ENCODE measurements at places on chromosomes 2 and 18.

GRCh38 chr2:146873646-146874259 lies 971.1 kb upstream of the ACVR2A start:
- DNase-seq, result no peak

DNA sequence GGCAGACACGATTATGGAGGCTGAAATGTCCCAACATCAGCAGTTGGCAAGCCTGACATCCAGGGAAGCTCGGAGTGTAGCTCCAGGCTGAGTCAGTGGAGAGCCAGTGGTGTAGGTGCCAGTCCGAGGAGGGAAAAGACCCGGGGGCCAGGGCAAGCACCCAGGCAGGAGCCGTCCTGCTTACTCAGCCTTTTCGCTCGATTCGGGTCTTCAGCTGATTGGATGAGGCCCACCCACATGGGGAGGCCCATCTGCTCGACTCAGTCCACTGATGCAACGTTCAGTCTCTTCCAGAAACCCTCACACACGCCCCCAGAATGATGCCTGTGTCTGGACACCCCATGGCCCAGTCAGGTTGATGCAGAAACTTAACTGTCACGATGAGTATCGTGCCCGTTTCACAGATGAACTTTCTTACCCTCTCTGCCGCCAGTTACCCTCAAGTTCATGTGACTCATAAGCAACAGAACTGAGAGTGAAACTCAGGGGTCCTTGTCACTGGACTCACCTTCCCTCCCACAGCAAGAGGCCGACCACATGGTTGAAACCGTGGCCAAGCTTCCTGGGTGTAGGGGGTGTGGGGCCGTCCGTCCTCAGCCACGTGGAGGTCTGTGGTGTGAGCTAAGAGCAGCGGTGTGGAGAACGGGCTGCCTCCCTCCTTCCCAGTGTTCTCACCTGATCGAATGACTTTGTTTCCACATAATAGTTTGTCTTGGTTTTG lies 197.4 kb upstream of the HDAC4 start:
- DNase-seq, result no peak

DNA sequence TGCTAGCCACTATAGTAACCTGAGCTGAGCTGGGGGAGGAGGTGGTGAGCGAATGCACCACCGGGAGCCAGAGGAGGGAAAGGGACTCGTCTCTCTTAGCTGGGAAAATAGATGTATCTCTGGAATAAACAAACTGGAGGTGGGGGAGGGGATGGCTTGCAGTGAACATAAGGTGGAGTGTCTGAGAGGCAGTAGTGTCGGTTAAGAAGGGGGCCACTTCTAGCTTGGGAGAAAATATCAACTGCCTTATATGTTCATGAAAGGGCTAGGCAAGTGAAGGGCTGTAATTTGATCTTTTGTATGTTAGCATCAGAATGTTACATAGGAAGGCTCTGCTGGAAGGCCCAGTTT lies 2.2 kb downstream of the SETBP1 start:
- no peak for DNase-seq

DNA sequence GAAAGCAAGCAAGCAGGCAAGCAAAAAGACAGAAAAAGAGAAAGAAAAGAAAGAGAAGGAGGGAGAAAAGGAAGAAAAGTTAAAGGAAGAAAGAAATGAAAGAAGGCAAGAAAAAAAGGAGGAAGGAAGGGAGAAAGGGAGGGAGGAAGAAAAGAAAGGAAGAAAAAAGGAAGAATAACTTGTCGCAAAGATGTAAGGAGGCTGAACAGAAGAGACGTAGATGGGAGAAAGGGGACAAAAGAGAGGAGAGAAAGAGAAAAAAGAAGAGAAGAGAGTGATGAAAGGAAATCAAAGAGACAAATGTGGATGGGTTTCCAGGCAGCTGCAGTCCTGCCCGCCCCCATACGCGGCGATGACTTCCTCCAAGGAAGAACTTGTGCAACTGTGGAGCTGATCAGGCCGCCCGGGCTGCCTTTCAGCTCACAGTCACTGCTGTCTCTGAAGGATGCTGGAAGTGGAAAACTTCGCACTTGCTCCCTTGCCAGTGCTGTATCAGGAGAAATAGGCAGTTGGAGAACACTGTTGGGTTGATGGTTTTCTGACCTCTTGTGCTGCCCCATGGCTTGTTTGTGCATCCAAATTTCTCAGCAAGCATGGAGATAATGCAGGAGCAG lies 52.9 kb downstream of the TRIB2 start:
- no peak for DNase-seq

DNA sequence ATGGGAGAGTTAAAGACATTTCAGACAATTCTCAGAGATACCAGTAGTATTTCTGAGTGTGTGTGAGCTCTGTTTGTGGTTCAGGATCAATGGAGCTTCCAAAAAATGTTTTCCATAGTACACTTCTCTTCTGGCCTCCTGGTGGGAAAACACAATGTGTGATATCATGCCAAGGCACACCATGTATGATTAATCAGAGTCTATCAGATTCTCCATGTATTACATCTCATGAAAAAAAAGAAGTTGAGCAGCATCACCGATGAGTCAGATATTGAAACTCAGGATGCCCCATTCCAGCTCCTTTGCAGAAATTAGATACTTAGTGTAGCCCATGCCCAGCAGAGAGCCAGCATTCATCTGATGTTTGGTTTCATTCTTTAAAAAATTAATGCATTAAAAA lies 620.3 kb upstream of the POU3F3 start:
- DNase-seq, result peak; percentile 16

- DNase-seq, result no peak
These were observed 42.0 kb downstream of the FMNL2 start for GRCh38 chr2:152376968-152377367.

- no peak for DNase-seq
These were observed 32.1 kb upstream of the INSIG2 start for GRCh38 chr2:118056165-118056534.

- DNase-seq, result no peak
These were observed 11.1 kb upstream of the VPS4B start for GRCh38 chr18:63433334-63433866.

- DNase-seq, result no peak
These were observed 19.1 kb downstream of the SULT1C4 start for GRCh38 chr2:108396845-108397244.

DNA sequence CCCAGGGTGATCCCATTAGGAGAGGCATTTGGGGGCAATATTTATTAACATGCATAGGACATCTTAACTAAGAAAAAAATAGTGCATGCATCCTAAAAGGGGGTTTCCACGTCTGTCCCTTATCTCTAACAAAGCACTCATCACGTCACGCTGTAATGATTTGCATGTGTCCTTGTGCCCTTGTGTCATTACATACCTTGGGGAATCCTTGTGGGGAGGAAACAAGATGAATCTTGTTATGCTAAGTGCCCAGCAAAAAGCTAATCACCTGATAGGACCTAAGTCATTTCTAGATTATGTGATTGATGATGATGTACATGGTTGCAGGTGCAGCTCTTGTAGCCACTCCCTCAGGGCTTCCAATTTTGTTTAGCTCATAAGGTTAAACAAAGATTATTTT lies 250.9 kb downstream of the FBXO15 start:
- DNase-seq, result no peak

- no peak for DNase-seq
These were observed 10.6 kb upstream of the WIPF1 start for GRCh38 chr2:174607989-174608865.

DNA sequence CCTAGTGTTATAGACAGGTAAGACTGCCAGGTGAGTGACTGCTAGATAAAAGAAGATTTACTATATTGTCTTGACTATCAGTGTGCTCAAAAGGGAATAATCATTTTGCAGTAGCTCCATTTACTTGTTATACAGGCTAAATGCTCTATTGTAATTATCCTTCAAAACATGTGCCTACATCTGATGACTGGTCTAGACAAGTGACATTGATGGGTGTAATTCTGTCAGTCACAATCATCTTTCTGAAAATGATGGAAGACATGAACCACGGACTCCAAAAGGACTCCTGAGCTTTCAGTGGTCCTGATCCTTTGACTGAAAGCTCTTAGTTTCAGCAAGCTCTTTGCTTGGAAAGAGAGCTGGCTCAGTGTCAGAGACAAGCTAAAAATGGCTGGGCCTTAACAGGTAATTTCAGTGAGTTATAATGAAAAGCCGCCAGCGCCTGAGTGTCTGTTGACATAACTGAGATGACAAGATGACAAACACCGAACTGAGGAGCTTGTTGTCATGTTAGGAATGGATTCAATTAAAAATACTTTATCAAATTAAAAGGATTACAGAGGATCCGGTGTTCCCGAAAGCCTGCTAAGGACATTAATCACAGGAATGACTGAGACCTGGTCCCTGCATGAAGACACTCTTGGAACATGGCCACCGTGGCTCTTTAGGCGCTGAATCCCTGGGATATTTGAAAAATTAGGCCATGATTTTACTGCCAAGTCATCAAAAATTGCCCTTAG lies 141.7 kb downstream of the CMPK2 start:
- DNase-seq, result no peak

DNA sequence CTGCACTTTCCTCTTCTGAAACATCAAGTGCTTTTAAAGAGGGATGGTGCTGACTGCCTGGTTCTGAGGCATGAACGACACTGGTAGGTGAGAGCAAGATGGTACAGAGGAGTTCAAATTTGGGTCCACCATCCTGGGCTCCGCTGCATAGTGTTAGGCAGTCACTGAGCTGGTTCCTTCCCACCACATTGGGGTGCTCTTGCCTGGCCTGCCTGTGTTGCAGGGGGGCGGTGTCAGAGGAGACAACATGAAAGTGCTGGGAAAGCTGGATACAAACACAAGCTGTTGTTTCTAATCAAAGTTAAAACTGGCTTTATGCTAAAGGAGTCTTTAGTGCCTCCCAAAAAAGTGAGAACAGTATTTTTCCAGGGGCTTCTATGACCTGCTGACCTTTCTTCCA lies 258.1 kb downstream of the GBX2 start:
- no peak for DNase-seq

DNA sequence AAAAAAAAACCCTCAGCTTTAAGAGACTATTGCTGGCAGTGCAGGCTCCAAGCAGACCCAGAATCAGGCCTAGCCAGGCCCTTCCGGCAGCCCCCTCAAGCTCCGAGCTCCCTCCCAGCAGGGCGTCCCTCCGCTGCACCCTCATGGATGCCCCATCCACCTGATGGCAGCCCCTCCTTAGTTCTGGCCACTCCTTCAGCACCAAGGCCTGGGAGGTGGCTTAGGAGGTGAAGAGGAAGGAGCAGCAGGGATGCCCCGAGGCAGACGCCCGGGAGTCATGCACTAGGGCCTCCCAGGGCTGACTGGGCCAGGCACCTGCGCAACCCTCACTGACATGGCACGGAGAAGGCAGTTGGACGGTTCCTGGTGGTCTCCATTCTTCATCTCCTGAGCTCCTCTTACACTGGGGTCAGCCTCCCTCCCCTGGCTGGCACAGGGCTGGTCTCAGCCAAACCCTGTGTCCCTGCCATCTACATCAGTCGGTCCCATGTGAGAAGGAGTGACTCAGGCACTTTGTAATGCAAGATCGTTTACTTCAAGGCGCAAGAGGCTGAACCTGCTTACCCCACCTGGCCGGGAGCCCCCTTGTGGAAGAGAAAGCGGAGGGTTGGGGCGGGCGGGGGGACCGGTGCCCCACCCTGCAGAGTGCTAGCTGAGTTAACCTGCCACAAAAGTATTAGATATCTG lies 53.5 kb upstream of the ID2 start:
- no peak for DNase-seq

DNA sequence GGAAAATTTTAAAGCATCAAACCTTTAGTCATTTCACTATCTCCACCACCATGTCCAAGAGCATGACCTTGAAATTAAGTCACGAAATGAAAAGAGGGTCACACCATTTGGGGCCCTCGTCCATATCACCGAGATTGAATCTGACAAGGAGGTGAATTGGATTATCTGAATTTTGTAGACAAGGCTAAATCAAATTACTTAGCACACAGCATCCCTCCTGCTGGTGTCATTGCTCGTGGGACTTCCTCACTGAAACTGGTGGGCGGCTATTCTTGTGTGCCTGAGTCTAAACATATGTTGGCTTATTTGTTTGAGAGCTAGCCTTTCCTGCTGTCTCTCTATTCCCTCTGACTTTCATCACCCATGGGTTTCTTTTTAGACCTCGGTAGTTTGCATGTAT lies 64.6 kb upstream of the CNGA3 start:
- DNase-seq, result no peak

DNA sequence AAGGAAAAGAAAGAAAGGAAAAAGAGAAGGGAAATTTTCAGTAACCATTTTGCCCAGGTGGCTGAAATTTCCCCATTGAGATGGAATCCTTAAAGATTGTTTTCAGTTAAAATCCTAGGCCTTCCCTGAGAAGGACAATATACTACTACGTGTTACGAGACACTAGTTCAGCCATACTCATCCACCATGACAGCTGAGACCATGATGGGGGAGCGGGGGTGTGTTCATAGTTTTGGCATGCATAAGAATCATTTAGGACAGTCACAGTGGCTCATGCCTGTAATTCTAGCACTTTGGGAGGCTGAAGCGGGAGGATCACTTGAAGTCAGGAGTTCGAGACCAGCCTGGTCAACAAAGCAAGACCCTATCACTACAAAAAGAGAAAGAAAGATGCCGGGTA lies 28.0 kb downstream of the PLA2R1 start:
- DNase-seq, result no peak

- no peak for DNase-seq
These were observed 589.0 kb upstream of the ACVR2A start for GRCh38 chr2:147255812-147256211.

- DNase-seq, result no peak
These were observed 73.9 kb upstream of the ALK start for GRCh38 chr2:29995241-29995640.

GRCh38 chr2:150619607-150620330 lies 132.3 kb upstream of the RND3 start:
- DNase-seq, result peak; percentile 62

- DNase-seq, result no peak
These were observed 24.2 kb downstream of the CNRIP1 start for GRCh38 chr2:68295516-68295915.

- DNase-seq, result no peak
These were observed 42.9 kb downstream of the AGAP1 start for GRCh38 chr2:235536711-235537110.

- no peak for DNase-seq
These were observed 98.7 kb downstream of the TFCP2L1 start for GRCh38 chr2:121186261-121186660.

GRCh38 chr2:58976375-58977071 lies 735.4 kb upstream of the FANCL start:
- DNase-seq, result no peak

- no peak for DNase-seq
These were observed 304.7 kb downstream of the FBXO15 start for GRCh38 chr18:73842795-73843394.

- DNase-seq, result no peak
These were observed 176.1 kb upstream of the ZFP36L2 start for GRCh38 chr2:43402452-43402937.

DNA sequence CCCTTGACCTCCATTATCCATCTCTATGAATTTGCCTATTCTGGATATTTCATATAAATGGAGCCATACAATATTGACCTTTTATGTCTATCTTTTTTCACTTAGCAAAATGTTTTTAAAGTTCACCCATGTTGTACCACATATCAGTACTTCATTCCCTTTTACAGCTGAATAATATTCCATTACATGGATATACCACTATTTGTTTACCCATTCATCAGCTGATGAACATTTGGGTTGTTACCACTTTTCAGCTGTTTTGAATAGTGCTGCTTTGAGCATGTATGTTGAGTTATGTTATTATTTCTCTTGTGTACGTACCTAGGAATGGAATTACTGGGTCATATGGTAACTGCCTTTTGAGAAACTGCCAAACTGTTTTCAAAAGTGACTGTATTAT lies 93.7 kb upstream of the DNMT3A start:
- no peak for DNase-seq

GRCh38 chr2:127128445-127128904 lies 21.5 kb upstream of the BIN1 start:
- DNase-seq, result no peak
